ENCODE measurements at places on chromosomes 7 and 10.

GRCh38 chr7:5210751-5211338, 20.8 kb downstream of the WIPI2 start:
- no peak for DNase-seq

GRCh38 chr10:104734433-104734832, 93.3 kb downstream of the SORCS3 start:
- no peak for DNase-seq

GRCh38 chr7:69440976-69441375, 157.3 kb upstream of the AUTS2 start:
- DNase-seq = no peak

DNA sequence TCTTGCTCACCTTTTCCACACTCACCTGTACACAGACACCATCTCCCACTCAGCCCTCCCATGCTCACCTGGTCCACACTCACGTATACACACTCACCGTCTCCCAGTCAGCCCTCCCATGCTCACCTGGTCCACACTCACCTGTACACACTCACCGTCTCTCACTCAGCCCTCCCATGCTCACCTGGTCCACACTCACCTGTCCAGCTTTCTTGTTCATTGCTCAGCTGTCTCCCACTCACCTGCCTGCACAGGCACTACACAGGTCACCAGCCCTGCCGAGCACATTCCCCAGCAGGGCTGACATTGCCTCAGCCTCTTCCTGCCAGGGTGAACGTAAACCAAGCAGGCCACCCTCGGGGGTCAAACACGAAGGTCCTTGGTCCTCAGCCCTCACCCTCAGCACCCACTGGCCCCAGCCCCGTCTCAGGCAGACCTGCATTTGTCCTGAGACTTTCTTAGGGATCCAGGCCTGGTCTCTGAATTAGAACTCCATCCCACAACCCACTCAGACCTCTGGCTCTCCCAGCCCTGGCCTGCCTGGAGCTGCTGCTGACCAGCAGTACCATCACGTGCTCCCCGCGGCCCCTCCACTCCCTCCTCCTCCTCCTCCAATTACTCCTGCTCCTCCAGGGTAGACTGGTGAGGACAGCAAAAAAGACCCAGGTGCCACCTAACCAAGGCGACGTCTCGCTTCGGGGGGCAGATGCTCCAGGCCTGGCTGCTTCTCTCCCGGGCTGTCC, 12.8 kb upstream of the DNAAF5 start:
- no peak for DNase-seq

DNA sequence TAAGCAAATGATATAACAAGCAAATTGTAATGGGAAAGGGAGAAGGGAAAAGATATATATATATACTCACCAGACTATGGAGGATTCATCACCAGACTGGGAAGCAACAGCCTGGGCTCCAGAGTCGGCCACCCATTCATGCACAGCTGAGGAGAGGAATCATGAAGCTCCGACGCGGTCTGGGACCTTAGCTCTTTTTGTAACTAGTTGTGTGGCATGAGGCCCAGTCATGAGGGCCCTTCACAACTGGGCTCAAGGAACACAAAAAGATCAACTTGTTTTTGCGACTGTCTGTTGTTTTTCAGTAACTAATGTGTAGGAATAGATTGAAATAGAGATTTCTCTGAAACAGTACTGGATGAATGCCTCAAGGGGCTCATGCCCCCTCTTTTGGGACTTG, 911.2 kb downstream of the TYW1 start:
- no peak for DNase-seq

- DNase-seq = no peak
Observed at GRCh38 chr7:47734287-47734948, 152.5 kb upstream of the TNS3 start.

DNA sequence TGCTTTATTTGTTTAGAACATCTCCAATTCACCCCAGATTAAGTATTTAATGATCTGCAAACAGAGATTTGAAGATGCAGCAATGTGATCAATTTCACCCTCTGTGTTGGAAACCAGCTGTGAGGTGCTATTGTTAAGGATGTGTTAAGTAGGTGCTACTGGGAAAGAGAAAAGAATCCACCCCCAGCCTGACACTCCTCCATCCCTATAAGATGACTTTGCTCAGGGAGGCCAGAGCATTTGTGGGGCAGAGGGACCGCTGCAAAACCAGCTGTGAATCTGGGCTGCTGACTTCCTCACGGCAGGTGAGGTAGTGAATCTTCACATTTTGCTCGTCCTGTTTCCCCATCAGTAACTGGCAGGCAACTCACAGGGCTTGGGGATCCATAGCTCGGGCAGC, 297.5 kb downstream of the GFRA1 start:
- DNase-seq = no peak

DNA sequence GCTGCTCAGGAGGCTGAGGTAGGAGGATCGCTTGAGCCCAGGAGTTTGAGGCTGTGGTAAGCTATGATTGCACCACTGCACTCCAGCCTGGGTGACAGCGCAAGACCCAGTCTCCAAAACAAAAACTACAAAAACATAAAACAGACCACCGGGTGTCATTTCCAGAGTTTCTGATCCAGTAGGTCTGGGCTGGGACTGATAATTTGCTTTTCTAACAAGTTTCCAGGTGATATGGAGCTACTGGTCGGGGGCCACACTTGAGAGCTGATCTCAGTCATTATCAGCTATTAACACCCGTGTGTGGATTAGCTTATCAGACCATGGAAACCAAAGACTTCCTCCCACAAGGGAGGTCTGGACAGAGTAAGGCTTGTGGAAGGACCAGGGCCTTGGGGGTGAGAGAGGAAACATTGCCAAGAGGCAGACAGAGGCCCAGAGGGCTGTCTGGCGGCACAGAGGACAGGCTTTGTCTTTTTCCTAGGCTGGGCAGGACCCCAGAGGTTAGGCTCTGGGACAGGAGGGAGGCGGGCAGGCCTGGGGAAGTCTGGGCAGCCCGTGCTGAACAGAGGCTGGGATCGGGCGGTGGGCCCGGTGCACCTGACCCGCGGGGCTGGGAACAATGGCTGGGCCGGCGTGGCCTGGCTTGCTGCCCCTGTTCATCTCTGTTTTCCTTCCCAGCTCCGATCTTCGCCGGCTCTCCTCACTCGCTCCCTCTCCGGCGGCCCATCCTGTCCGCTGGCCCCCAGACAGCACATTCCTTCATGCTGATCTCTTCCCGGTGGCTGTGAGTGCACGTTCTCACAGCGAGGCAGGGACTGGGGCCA, 25.2 kb downstream of the TMEM270 start:
- no peak for DNase-seq

DNA sequence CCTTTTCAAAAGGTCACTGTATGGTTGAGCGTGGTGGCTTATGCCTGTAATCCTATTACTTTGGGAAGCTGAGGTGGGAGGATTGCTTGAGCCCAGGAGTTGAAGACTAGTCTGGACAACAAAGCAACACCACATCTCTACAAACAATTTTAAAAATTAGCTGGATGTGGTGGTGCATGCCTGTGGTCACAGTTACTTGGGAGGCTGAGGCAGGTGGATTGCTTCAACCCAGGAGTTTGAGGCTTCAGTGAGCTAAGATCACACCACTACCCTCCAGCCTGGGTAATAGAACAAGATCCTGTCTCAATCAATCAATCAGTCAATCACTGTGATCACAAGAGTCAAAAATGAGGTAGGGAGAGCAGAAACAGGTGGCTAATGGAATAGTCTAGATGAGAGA, 97.0 kb downstream of the SUGCT start:
- DNase-seq = no peak

DNA sequence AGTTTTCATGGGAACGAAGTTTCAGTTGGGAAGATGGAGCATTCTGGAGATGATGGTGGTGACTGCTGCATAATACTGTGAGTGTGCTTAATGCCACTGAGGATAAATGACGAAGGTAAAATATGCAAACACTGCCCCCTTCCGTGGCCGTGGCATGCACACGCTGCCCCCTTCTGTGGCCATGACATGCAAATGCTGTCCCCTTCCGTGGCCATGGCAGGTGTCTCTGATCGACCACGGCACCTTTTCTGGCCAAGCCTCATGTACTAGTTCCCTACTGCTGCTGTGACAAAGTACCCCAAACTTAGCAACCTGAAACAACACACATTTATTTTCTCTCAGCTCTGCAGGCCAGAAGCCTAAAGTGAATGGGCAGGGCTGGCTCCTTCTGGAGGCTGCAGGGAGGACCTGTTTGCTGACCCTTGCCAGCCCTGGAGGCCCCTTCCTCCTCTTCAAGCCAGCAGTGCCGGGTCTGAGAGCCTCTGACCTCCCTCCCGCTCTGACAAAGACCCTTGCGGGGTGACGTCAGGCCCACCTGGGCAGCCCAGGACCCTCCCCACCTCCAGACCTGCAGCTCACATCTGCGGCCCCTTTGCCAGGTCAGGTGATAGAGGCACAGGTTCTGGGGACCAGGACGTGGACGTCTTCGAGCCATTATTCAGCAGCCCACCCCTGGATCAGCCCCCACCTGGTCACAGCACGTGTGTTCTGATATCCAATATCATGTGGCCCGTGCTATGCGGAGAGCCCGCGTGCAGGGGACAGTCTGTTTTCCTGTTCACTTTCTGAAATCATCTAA, 82.0 kb downstream of the MICALL2 start:
- DNase-seq = no peak

DNA sequence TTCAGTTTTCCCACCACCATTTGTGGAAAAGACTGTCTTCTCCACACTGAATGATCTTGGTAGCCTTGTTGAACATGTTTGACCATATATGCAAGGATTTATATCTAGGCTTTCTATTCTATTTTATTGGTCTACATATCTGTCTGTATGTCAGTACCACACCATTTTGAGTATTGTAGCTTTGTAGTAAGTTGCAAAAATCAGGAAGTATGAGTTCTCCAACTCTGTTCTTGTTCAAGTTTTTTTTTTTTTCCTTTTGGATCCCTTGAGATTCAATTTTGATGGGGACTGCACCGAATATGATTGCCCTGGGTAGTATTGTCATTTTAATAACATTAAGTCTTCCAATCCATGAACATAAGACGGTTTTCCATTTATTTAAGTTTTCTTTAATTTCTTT, 176.8 kb downstream of the DNAJC1 start:
- DNase-seq = no peak

DNA sequence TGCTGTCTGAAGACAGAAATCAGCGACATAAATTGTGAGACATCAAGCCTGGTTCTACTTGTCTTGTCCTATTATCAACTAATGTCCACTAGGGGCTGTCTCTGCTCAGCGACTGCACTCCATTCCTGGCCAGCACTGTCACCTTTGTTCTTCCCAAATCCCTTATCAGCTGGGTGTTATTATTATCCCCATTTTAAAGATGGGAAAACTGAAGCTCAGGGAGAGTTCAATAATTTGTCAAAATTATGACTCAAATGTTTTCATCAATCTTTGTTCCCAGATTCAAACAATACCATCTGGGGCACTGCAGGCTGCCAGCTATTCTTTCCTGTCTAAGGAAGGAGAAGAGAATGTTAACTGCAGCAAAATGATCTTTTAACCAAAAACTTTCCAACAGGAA, 431.6 kb upstream of the NFE2L3 start:
- no peak for DNase-seq

- DNase-seq = peak; percentile 74
Observed at GRCh38 chr10:104291439-104291951, 22.5 kb downstream of the GSTO2 start.

DNA sequence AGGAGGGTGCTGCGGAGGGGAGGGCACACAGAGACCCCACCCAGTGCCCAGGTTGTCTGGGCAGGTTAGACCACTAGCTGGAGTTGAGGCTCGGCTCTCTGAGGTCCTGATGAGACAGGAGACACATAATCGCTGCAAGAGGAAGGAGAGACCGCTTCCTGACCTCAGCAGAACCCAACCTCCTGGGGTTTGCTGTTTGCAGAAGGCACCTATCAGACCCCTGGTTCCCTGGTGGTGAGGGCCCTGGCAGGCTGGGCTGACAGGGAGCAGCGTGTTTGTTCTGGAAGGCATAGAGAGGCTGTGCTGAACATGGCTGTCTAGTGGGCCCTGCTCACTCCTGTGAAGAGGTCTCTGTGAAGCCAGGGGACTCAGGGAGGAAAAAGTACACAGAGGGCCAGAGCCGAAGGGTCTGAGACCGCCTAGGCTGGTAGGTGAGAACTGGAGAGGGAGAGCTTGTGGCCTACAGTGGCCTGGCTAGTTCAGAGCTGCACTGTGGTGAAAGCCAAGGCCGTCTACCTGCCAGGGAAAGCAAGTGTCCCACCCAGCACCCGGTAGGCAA, 39.4 kb upstream of the NPFFR1 start:
- no peak for DNase-seq

- DNase-seq = no peak
Observed at GRCh38 chr10:112475575-112476218, 28.7 kb downstream of the VTI1A start.

GRCh38 chr7:99791021-99791420, 7.0 kb upstream of the CYP3A4 start:
- DNase-seq = no peak

GRCh38 chr7:39592586-39592985, 26.4 kb downstream of the YAE1 start:
- no peak for DNase-seq

- DNase-seq = no peak
Observed at GRCh38 chr10:50653142-50653541, 29.4 kb upstream of the SGMS1 start.

DNA sequence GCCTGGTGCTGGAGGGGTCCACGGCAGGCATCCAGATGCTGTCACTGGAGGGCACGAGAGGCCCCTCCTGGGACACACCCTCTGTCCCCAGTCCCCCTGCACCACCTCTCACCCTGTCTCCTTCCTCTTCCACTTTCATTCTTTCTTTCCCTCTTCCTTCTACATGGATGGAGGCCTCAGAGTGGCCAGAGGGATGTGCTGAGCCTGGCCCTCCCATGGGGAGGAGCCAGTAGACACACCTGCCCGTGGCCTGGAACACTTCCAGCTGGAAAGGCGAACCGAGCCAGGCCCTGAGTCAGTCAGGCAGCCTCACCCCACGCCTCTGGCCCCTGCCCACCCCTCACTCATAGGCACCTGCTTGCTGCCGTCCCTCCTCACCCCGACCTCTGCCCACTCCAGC, 55.9 kb upstream of the MXI1 start:
- no peak for DNase-seq

DNA sequence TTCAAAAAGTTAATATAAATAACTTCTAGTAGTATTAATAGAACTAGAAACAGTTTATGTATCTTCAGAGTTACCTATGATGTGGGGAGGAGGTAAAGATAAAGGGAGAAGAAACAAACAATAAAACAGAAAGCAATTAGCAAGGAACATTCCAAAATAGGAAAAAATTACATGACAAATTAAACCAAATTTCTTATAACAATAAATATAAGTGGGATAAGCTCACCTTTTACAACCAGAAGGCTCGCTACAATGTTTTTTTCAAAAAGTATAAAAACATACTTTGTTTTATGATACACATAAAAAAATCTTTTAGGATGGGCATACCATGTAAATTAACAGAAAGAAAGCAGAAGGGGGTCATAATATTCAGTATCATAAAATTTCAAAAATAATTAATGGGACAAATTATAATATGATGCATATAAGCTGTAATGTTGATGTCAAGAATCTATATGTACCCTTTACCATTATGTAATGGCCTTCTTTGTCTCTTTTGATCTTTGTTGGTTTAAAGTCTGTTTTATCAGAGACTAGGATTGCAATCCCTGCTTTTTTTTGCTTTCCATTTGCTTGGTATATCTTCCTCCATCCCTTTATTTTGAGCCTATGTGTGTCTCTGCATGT, 31.8 kb downstream of the GLCCI1 start:
- DNase-seq = no peak

- DNase-seq = no peak
Observed at GRCh38 chr10:123562811-123563580, 103.2 kb upstream of the GPR26 start.
